Inflammatory macrophage (primary cell): ENCODE measurements at places on chromosomes 13 and 19.

- no peak for DNase-seq
Observed at GRCh38 chr13:33270895-33271538, 14.5 kb downstream of the STARD13 start.

- DNase-seq = no peak
Observed at GRCh38 chr19:38837656-38838121, 6.1 kb upstream of the ECH1 start.

DNA sequence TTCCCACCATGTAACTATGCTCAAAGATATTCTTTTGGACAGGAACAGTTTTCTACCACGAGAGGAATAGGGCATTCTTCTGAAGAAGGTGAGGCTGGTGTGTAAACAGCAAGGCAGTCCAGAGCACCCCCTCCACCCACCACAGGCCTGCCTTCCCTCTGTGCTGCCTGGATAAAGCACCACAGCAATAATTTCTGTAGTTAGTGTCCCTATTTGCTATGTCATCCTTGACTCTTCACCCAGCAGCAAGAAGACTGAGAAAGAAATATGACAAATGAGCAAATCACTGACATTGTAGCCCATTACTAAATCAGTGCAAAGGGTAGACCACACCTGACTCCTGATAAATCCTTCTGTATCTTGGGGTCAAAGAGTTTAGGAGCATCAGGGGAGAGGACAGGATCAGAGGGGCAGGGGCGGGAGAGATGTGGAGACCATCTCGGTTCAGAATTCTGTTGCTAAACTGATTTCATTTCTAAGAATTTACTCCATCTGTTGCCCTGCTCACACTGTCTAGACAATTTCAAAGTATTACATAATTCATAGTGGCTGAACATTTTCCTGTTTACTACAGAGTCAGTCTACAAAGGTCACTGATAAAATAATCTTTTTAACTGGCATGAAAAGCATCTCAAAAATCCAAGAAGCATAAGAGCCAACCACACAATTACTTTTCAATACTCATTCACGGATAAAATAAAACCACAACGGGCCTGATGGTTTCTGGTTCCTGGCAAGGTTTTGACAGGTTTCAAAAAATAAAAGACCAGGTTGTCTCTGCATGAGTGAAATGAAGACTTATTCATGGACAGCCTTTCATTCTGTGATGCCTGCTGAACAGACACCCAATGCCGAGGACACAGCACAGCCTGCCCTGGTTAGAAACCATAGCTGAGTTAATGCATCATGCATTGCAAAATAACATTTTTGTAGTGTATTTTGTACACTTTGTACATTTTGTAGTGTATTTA, 88.4 kb upstream of the IRS2 start:
- DNase-seq = no peak

DNA sequence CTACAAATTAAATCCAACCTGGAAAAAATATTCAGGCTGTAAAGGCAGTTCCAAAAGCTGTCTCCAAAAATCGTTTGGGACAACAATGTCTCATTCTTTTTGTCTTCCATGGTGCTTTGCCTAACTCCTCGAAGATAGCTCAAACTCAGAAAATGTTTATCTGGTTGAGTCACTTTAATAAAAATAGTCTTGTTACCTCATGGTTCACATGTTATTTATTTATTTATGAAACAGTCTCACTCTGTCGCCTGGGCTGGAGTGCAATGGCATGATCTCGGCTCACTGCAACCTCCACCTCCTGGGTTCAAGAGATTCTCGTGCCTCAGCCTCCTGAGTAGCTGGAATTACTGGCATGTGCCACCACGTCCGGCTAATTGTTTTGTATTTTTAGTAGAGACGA, 4.9 kb upstream of the BRD4 start:
- no peak for DNase-seq

- DNase-seq = no peak
Observed at GRCh38 chr13:94709001-94709834, 3.1 kb downstream of the SOX21 start.

DNA sequence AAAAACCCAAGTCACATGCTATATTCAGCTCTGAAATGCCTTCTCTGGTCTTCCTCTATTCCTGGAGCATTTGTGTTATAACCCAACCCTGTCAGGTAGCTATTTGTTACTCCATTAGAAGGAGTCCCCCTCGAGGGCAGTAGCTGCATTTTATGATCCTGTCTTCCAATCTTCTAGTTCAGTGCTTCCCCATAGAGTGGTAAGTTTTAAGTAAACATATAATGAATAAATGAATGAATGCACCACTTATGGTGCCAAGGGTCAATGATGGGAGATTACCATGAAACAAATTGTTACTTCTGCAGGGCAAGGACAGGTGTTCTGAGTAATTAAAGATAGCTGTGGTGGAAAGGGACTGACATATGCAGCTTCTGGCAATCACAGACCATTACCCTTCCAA, 4.0 kb downstream of the RASL11A start:
- no peak for DNase-seq

GRCh38 chr13:54216221-54216620, 1187.6 kb downstream of the OLFM4 start:
- DNase-seq = no peak

- DNase-seq = no peak
Observed at GRCh38 chr13:25608181-25608580, 236.4 kb downstream of the ATP8A2 start.

DNA sequence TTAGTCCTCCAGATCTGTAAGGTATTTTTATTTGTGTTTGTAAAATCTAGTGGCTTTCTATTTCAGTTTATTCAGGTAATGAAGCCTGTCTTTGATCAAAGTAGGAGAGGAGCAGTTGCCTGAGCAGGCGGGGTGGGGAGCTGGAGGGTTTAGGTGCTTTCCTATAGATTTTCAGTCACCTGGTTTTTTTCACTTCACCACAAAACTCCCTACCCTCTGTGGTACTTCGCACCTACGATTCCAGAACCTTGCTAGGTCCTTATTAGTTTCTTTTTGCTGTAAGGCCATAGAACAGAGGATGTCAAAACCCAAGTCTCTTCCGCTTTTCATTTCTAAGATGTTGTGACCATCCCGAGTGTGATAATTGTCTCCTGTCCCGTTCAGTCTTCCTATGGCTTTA, 26.6 kb downstream of the SLAIN1 start:
- no peak for DNase-seq

DNA sequence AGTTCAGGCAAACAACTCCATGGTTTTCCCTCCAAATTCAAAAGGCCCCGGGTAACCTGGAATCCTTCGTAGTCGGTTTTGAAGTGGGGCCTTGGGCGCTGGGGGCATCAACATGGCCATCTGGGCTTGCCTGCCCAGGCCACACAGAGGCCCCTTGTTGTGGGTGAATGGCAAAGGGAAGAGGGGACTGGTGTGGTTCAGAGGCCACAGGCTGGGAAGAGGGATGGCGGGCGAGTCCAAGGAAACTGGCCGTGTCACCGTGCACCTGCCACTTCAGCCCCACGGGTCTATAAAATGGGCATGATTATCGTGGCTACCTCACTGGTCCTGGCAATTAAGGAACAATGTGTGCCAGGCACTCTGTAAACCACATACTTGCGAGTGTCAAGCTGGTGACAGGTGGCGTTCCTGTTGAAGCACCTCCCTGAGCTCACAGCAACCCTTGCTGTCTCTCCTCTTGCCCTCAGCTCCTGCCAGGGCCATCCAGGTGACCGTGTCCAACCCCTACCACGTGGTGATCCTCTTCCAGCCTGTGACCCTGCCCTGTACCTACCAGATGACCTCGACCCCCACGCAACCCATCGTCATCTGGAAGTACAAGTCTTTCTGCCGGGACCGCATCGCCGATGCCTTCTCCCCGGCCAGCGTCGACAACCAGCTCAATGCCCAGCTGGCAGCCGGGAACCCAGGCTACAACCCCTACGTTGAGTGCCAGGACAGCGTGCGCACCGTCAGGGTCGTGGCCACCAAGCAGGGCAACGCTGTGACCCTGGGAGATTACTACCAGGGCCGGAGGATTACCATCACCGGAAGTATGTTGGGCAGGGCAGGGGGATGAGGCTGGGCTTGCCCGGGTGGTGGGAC, 1.3 kb downstream of the LSR start:
- no peak for DNase-seq

DNA sequence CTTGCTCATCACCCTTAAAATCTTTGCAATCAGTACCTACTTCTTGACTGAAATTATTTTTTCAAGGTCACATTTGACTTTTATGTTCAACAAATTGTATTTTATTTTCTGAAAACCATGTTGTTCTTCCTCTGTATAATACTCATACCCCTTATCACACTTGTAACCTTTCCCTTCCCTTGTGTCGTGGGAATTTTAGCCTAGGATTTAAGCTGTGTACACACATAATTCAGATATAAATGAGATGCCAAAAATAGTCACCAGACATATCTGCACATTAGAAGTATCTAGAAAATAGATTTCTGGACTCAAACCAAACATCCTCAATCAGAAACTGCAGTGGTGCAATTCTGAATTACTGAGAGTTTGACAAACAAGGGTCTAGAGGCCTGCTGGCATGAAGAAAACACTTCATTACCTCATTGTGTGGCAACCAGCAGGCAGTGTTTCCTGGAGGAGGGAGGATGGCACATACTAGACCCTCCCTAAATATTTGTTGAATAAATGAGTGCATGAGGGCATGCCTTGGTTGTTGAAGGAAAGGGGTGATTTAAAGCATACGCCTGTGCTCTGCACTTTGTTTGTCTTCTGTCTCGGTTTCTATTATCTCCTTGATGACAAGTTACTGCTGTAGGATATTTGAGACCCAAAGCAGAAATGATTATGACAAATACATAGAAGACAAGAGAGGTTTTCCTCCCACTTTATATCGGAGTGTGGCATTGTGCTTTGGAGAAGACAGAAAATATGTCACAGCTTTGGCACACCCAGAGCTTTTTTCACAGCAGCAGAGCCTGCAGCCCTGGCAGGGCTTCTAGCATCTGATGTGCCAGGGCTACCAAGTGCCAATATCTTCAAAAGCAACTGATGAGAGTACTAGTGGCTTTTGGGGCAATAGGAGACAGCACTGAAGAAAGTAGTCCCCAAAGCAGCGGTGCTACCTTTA, 881.1 kb downstream of the PCDH9 start:
- no peak for DNase-seq

DNA sequence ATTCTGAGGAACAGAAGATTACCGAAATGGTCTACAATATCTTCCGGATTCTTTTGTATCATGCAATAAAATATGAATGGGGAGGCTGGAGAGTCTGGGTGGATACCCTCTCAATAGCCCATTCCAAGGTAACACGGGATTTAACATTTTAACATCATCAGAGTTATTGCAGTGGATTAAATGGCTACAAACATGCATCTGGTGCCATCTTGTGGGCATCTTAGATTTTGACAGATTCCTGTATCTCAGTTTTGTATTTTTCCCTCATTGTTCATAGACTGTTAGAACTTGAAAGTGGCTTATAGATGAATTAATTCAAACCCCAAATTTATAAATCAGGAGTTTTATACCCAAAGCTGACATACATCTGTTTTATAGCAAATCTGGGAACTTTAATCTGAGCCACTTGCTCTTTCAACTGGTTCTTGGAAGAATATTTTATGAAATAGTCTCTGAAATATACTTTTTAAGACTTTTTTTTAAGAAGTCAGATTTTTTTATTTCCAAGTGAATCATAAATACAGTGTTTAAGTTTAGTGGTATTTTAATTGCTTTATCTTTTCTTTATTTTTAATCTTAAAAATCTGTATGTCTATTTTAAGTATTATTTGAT, 215.2 kb downstream of the NBEA start:
- peak; percentile 58 for DNase-seq
